ENCODE measurements at places on chromosomes 2 and 18.

GRCh38 chr2:120619579-120619978, 116.1 kb upstream of the GLI2 start:
- no peak for DNase-seq

DNA sequence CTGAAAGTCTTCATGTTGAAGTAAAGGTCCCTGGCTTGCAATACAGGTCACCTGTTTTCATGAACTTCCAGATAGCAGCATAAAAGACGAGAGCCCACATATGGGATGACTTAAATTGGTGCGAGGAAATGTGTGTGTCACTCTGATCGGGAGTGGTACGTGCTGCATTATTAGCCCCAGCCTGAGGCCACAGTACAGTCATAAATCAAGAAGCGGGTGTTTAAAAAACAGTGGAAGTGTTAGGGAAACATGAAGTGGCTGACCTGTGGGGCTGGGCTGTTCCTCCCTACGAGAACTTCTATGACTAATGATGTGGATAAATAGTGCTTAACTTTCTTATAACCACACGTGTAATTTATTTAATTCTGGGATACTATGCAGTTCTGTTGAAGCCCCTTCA, 24.4 kb downstream of the RDH14 start:
- no peak for DNase-seq

DNA sequence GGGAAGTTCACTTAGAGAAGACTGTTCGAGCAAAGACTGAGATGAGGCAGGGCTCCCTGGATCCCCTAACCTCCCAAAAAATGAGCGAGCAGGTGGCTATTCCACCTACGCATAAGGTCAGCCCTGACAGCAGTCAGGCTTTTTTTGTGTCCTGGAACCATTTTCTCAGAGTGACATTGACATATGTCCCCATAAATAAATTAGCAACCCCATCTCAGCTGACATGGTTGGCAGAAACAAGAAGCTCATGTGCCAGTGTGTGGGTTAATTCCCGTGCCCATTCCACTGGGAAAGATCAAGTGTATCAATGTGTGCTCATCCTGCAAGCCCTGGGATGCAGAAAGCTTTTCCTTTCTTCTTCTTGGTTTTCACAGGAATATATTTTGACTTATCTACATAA, 740.4 kb upstream of the CELF4 start:
- no peak for DNase-seq

DNA sequence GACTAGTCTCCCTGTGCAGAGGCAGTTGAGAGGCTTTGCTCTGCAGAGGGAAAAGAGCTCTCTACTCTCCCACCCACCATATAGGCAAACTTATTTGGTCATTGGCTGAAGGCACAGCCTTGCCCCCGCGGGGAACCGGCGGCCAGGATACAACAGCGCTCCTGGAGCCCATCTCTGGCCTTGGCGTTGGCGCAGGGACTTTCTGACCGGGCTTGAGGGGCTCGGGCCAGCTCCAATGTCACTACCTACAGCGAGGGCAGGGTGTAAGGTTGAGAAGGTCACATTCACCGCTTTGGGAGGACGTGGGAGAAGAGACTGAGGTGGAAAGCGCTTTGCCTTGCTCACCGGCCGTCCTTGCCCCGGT, 2.2 kb downstream of the ONECUT2 start:
- DNase-seq, result no peak

DNA sequence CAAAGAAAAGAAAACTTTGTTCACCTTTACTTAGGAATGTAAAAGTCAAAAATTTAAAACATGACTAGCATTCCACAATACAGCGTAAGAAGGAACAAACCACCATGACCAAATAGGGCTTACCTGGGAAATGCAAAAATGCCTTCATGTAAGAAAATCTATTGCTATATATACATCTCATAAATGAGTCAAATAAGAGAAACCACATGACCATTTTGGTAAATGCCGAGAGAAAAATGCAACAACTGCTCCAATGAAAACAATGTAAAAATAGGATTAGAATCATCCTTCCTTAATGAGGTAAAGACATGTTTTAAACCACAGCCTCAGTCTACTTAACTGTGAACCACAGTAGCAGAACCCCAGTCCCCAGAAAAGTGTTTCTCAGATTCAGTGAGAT, 49.4 kb downstream of the TGOLN2 start:
- no peak for DNase-seq

DNA sequence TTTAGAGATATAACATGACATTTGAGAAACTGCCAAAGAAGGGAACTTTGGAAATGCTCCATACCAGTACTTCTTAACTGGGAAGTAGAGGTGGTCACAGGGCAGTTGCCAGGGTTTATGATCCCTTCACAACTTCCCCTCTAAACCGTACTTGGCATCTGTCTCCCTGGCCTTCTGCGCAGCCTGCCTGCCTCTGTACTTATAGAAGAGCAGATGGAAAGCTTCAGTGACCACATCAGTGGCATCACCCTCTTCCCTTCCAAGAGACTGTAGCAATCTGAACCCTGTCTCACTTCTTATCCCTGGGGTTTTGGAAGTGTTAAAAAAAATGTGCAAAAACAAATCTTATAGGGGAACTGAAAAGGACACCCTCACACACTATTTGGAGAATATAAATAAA, 64.1 kb downstream of the EIF2AK3 start:
- DNase-seq, result no peak

GRCh38 chr2:55604027-55604565, 13.3 kb downstream of the PPP4R3B start:
- no peak for DNase-seq

- no peak for DNase-seq
Measured at GRCh38 chr2:30209227-30209626, 22.1 kb upstream of the LBH start.

DNA sequence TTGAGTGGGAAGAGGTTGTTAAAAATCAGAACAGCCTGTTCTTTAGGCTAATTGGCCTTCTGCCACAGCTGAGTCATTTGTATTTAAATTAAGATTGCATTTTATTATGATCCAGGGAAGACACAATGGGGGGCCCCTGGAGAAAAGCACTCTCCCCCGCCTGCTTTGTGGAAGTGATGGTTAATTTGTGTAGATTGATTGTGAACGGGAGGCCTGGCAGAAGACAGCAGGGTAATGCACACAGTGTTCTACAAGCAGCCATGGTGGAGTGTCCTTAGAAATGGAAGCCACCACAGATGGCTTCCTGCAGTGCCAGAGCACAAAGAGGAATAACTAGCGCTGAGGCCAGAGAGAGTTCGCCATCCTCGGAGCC, 19.6 kb downstream of the RAMP1 start:
- DNase-seq, result no peak

- DNase-seq, result no peak
Measured at GRCh38 chr2:239393388-239393940, 7.4 kb downstream of the HDAC4 start.

DNA sequence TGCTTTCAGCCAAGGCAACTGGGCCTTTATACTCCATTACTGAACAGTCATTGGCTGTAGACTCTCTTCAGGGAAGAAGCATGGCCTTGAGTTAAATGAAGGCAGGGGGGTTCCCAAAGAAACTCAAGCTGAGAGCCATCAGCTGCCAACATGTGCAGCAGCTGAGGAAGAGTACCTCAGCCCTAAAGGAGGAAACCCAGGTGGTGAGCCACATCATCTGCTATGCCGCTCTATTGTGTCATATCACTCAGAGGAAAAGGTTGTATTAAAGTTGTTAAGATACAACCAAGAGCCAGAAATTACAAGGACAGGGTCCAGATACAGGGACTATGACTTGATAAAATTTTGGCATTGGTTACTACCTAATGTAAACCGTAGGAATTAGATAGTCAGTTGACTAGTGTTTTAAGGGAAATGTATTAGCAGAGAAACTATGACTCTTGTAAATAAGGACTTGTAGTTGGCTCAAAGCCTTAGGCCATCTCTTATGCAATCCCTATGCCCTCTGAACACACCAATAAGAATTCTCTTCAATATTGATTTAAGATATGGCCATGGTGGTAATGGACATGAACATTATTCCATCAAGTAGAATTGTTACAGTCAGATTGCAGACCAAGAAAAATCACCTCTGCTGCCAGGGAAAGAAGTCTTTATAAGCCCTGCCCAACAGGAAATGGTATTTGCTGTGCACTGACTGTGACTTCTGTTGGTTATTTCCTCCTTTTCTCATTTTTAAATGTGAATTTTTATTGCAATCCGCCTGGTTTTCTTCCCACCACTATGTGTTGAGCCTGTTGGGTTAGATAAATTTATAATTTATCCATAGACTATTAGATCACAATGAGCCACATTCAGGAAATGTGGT, 9.2 kb upstream of the LRPPRC start:
- DNase-seq, result no peak

GRCh38 chr2:16713011-16713423, 47.4 kb upstream of the CYRIA start:
- DNase-seq, result peak; percentile 20

- DNase-seq, result no peak
Measured at GRCh38 chr2:122639711-122640110, 884.3 kb downstream of the TSN start.

Data from GM06990 (cell line).